Mesenteric fat pad (tissue), 1 donor: ENCODE measurements at places on chromosomes 16 and 17. TPM values are rescaled to one million over a fixed set of nuclear protein-coding genes. Genes with fewer than 3 reads are reported as not detected.

CACNG3 gene
- total RNA-seq: not detected

NPIPA8 gene
- total RNA-seq: 0.93 TPM

KRT32 gene
- not detected for total RNA-seq

ACSM2A gene
- total RNA-seq: not detected
